ENCODE measurements at places on chromosomes 2 and 18.

DNA sequence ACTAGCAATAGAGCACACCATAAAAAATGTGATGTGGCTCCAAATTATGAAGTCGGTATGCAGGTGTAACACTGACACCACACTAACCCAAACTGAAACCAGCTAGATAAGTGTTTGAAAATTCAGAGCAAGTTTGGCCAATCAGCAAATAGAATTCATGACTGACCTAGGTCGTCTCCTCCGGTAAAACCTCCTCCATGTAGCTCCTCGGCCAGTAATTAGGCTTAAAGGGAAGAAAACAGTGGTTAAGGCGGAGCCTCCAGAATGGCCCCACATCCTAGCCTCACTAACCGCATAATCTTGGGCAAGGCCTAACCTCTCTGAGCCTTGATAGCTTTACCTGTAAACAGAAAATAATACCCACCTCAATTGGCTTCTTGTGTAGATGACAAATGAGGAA is 30.1 kb downstream of the C1D start:
- no peak for DNase-seq

DNA sequence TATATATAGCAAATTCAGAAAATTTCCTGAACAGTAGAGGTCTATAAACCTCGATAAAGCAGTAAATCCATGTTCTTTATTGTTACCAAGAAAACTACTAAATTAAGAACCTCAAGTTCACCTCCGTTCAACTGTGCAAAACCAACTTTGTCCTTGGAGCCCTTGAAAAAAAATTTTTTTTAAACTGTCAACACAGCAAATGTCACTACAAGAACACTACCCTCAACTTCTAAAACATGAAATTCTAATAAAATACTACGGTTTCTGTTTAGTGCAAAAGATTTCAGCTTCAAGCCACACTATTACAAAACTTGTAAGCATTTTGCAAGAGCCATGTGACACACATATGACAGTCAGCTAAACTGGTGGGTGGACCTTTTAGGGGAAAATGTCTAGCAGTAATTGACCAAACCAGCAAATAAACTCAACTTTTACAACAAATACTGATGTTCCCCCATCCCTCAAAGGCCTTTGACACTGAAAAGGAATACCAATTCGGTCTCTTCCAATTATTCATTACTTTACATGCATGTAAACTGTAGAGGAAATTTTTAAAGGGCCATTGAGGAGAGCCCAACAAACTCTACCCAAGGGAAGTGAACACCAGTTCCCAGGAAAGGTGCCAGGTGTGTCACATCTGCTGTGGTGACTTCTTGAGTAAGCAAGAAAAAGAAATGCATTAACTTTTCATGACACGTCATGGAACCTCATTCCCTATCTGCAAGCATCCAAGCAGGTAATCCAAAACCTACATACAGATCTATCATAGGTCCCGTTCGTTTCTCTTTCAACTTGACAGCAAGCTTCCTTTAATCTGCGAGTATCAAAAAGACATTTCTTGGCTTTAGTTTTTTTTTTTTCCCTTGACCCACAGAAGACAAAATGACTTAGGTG is 1.4 kb downstream of the RAB1A start:
- DNase-seq: peak; percentile 22

GRCh38 chr18:57831597-57832377 is 28.7 kb upstream of the ATP8B1 start:
- DNase-seq: no peak

- DNase-seq: no peak
Measured at GRCh38 chr2:229884775-229885699, 36.8 kb downstream of the TRIP12 start.

GRCh38 chr18:42064109-42064508 is 109.1 kb downstream of the PIK3C3 start:
- peak; percentile 26 for DNase-seq

GRCh38 chr2:65660340-65660739 is 227.9 kb upstream of the SPRED2 start:
- DNase-seq: peak; percentile 45

Measured in fibroblast of skin of right biceps (primary cell).